CD4-positive, alpha-beta T cell treated with Interleukin-15 for 4 hours (primary cell): ENCODE measurements at places on chromosomes 6 and 20.
A peak's percentile ranks its signal among the peaks of the same experiment; 100 is the strongest.

DNA sequence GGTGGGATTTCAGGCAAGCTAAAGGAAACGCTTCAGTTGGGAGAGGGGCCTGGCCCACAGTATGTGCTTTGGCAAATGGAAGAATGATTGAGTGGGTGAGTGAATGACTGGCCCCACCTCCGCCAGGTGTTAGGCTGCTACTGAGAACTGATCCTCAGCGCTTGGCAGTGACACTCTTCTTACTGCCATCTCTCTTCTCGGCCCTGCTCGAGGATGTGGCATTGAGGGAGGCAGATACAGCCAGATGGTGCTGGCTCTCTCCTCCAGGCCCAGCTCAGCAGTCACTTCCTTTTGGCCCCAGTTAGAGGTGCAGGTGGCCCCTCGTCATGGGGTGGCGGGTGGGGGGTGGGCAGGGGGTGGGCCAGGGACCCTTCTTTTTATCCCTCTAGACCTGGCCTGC lies 38.9 kb upstream of the KCNK5 start:
- no peak for DNase-seq

- DNase-seq = no peak
Observed at GRCh38 chr6:62324834-62325233, 38.8 kb upstream of the KHDRBS2 start.

GRCh38 chr6:57190140-57190539 lies 18.0 kb downstream of the BAG2 start:
- DNase-seq = no peak

DNA sequence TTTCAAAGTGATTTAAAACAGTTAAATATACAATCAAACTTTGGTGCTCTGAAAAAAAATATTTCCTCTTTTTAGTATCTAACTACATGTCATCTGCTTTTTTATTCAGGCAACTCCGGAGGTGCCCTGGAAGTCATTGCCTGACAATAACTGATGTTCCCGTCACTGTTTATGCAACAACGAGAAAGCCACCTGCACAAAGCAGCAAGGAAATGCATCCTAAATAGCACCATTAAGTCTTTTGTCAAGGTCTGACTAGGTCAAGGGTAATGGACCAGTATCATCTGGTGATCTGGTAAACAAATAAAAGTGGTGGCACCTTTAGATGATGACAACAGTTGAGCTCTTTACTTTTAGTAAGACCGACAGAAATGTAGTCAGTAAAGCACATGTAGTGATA lies 13.2 kb downstream of the FAM229B start:
- DNase-seq = no peak

DNA sequence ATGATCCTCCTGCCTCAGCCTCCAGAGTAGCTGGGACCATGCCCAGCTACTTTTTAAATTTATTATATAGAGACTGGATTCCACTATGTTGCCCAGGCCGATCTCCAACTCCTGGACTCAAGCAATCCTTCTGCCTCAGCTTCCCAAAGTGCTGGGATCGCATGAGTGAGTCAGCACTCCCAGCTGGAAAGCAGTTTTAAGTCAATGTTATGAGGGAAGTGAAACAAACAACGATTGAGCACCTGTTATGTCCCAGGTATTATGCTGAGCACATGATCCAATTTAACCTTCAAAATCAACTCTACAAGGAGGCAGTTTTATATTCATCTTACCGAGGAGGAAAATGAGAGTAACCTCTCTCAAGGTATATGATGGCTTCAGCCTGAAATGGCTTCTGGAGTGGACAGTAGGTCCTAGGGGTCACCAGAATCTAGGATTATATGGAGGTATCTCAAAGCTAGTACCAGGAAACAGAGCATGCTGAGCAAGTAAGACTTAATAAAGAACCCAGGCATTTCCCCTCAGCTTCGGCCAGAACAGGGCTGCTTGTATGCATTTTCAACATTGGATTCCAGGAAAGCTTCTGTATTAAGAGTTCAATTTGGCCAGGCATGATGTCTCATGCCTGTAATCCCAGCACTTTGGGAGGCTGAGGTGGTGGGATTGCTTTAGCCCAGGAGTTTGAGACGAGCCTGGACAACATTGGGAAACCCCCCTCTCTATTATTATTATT lies 55.0 kb downstream of the EDN1 start:
- no peak for DNase-seq

DNA sequence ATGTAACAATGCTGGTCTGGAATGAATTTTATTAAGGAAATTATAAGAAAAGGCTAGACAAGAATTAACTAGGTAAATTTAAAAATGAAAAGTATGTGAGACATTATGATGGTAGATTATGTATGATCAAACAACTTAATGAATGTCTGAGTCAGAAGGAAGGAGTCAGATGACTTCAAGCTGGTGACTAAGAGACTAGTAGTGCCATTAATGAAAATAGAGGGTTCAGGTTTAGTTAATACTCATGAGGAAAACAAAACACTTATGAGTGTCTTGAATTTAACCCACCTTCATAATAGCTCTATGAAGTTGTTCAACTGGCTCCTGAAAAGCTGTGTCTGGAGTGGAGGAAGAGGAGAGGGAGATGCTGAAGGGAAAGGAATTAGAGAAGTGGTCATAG lies 256.3 kb downstream of the ADGRB3 start:
- no peak for DNase-seq

DNA sequence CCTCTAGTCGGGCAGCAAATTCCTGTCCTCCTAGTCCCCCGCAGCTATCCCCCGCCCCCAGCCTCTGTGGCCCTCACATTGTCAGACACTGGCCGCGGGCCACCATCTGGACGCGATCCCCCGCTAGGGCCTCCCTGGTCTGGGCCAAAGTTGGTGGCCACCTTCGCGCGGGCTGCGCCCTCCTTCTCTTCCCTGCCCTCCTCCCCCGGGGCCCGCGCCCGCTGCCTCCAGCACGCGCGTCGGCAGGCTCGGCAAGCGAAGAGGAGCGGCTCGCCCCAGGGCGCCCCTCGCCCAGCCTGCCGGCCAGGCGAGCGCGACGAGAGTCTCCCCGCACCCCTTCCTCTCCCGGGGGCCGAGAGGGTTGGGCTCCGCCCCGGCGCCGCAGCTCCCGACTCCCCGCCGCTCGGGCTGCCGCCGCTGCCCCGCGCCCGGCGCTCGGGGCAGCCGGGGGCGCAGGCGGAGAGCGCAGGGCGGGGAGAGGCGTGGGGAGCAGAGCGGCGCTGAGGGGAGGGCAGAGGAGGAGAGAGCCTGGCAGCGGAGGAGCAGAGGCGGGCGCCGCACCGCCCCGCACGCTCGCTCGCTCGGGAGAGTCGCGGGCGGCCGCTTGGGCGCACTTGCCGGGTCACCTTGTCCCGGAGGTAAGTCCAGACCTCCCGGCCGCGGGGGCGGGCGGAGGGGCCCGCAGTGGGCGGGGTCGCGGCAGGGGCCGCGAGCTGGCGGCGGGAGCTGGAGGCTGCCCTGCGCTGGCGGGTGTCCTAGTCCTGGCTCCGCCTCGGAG lies at the start of gene SYNDIG1:
SYNDIG1 (plus strand) TSS at position 514 of the 778 bp plus-strand sequence. CDS start 73,469 bp downstream, outside the sequence.
- DNase-seq = no peak

DNA sequence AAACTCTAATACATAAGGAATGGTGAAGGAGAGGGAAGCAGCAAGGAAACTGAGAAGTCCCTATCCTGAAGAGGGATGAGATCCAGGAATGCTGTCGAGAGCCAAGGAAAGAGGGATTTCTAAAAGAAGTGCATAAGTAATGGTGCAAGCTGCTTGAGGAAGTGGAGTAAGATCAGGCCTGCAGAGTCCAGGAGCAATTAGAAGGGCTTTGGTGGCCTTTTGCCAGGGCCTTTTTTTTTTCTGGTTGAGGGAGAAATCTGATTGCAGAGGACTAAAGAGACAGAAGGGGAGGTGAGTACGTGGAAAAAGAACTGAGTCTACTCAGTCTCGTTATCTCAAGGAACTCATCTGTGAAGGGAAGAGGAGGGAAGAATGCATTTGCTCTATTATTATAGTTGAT lies 396.2 kb downstream of the UTRN start:
- DNase-seq = no peak

- DNase-seq = no peak
Observed at GRCh38 chr6:54710456-54710855, 136.1 kb upstream of the FAM83B start.

GRCh38 chr6:151391471-151392413 lies at the start of gene ZBTB2:
Gene ZBTB2 (minus strand): TSS chr6:151391559. CDS start chr6:151373637, 17,922 bp downstream.
- DNase-seq = peak; percentile 64

DNA sequence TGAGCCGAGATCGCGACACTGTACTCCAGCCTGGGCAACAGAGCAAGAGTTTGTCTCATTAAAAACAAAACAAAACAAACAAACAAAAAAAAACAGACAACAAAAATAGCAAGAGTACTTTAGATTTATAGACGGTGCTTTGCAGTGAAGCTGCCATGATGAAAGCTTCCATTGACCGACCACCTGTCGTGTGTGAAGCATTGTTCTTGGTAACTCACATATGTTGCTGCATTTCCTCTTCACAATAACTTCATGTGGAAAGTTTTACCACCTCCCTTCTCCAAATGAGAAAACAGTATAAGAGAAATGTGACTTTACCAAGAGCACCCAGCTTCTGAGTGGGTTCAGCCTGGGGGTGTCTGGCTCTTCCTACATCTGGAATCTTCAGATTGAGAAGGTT lies 56.4 kb upstream of the PTGIS start:
- DNase-seq = no peak

GRCh38 chr6:168037856-168038255 lies 40.4 kb downstream of the KIF25 start:
- DNase-seq = no peak

DNA sequence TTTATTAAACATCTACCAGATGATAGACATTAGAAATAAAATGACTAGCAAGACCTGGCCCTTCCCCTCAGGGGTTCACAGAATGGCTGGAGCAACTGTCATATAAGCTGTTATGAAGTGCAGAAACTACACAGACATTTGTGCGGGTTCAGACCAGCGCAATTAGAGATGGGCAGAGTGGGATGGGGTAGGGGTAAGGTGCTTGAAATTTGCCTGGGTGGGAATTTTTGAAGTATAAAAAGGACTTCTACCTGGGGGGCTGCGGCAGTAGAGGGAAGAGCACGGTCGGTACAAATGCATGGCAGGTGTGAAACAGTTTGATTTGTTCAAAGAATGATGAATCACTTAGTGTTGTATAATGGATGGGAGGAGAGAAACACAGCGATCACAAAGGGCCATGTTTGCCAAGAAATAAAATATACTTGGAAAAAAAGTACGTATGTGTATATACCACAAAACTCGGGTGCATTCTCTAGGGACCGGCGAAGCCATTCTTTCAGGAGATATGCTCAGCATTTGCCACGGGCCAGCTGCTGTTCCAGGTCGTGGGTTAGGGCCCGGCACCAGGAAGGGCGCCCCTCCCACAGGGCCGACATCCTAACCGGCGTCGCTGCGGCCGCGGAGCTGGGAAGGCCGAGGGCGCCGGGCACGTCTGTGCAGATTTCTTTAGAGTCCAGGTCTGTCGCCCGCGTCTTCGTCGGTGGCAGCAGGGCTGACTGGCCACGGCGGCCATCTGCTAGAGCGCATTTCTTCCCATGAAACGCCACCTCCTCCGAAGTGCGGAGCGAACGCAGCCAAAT lies 809 bp upstream of the NOL7 start:
- DNase-seq = peak; percentile 1

GRCh38 chr6:25365154-25365553 lies 86.0 kb downstream of the CARMIL1 start:
- no peak for DNase-seq
